ENCODE measurements at places on chromosomes 6 and 20.

- no peak for DNase-seq
Measured at GRCh38 chr20:39123185-39123557, 161.0 kb downstream of the DHX35 start.

- DNase-seq, result peak; percentile 78
Measured at GRCh38 chr20:62980970-62981369, 25.8 kb downstream of the BHLHE23 start.

DNA sequence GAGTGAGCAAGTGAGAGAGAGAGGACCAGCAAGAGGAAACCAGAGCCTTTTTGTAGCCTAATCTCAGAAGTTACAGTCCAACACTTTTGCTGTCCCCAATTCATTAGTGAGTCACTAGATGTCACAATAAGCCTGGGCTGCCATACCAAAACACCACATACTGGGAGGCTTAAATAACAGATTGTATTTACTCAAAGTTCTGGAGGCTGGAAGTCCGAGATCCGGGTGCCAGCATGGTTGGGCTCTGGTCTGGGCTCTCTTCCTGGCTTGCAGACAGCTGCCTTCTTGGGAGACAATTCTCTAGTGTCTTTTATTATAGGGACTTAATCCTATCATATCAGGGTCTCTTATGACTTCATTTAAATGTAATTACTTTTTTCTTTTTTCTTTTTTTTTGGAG, 50.7 kb upstream of the FERMT1 start:
- DNase-seq, result no peak

- DNase-seq, result no peak
Measured at GRCh38 chr20:43799150-43799711, 72.4 kb upstream of the GTSF1L start.

DNA sequence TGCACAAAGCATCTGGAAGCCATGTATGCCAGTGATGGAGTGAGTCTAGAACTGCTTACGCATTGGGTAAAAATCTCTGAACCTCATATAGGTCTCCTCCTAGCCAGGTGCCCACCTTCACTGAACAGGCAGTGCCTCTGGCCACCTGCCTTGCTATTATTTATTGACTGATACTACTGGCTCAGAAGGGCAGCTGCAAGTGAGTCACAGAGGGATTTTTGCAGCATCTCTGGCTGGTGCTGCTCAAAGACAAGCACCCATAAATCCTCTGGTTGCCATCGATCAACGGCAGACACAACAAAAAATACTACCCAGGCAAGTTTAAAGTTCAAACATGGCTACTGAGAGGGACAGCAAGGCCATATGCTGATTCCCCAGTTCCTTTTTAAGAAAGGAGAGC, 279.4 kb downstream of the UBE3D start:
- DNase-seq, result no peak

DNA sequence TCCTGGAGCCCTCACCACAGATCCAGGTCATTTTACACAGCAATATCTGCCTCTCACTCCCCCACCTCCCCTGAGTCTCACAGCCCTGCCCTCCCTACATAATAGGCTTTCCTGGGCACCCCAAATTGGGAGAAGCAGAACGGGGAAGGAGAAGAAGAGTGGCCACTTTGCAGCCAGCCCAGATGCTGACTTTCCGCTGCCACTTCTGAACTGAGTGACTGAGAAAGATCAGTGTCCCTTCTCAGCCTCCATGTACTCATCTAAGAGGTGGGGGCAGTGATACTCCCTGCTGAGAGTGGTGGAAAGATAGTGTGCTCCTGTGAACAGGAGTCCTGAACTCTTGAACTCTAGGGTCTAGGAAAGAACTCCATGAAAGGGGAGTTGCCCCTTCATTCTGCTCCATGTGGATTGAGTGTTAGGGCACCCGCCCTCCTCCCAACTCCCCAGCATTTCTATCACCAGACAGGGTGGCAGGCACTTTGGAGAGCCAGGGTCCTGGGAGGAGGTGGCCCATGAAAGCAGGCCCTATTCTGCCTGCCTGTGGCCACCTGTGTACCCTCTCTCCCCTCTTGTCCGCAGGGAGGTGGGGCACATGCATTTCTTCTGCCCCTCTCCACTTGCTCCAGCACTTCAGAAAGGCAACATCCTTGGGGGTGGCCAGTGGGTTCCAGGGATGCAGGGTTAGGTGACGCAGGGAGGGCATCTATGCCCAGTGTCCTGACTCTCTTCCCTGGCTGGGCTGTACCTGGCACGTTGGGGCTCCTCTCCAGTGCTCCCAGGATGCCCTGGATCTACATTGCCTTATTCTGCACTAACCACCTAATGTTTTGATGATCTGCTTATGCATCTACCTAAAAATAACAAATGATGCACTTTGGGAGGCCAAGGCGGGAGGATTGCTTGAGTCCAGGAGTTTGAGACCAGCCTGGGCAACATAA, 38.3 kb upstream of the MRPS18A start:
- DNase-seq, result no peak

GRCh38 chr20:2133318-2134183, 31.9 kb downstream of the STK35 start:
- DNase-seq, result peak; percentile 18

GRCh38 chr6:43724914-43725642, 37.5 kb upstream of the MRPS18A start:
- DNase-seq, result peak; percentile 78

- peak; percentile 91 for DNase-seq
Measured at GRCh38 chr20:1118336-1119127, at the start of gene PSMF1. Gene PSMF1 (plus strand): TSS chr20:1118602. CDS start chr20:1118774, 172 bp downstream.

- no peak for DNase-seq
Measured at GRCh38 chr6:39156801-39157200, 41.8 kb upstream of the SAYSD1 start.

GRCh38 chr20:40753472-40753871, 64.4 kb upstream of the MAFB start:
- DNase-seq, result no peak

DNA sequence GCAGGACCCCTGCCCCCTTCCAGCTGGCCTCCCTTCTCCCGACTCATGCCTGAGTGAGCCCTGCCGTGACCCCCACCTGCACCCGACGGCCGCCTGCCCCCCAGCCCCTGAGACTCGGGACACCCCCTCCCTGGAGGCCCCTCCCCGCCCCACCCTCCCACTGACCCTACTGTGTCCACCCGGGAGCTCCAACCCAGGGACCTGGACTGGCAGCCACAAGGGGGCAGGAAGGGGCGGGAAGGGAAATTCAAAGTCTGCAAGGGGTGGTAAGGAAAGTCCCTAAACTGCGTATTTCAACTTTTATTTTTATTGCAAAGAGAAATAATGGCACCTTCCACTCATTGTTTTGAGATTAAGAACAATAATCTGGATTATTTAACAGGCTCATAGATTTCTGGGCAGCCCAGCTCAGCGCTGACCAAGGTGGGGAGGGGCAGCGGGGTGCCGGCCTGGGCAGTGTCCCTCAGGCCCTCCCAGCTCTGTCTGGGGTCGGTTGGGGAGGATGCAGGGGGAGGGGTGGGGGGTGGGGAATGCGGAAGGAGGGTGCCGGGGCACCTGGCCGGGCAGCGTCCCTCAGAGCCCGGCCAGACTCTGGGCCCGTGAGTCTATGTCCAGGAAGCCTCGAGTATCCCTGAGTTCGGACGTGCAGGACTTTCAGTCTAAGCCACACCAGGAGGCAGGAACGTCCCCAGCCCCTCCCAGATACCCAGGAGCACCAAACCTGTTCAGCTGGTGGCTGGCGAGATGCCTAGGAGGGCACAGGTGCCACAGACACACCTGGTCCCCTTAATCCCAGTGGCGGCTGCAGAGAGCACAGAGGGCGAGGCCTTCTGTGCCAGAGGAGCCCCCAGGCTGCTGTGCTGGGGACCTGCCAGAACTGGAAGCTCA, 1.3 kb upstream of the PTK6 start:
- DNase-seq, result no peak

- DNase-seq, result no peak
Measured at GRCh38 chr6:81747327-81747726, 5.2 kb downstream of the TENT5A start.

DNA sequence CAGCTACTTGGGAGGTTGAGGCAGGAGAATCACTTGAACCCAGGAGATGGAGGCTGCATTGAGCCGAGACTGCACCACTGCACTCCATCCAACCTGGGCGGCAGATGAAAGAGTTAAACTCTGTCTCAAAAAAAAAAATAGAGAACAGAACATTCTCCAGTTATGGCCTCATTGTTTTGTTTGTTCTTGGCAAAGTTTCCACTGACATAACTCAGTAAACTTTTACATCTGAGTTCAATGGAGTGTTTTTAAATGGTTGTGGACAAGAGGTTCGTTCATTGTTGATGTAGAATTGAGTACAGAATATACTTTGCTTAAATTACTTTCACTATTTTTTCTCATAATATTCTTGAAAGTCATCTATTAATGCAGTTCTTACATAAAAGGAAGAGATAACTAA, 42.2 kb upstream of the IFNGR1 start:
- no peak for DNase-seq

- no peak for DNase-seq
Measured at GRCh38 chr6:356828-357251, 34.7 kb upstream of the IRF4 start.

- DNase-seq, result no peak
Measured at GRCh38 chr6:43493833-43494232, 16.3 kb downstream of the LRRC73 start.

DNA sequence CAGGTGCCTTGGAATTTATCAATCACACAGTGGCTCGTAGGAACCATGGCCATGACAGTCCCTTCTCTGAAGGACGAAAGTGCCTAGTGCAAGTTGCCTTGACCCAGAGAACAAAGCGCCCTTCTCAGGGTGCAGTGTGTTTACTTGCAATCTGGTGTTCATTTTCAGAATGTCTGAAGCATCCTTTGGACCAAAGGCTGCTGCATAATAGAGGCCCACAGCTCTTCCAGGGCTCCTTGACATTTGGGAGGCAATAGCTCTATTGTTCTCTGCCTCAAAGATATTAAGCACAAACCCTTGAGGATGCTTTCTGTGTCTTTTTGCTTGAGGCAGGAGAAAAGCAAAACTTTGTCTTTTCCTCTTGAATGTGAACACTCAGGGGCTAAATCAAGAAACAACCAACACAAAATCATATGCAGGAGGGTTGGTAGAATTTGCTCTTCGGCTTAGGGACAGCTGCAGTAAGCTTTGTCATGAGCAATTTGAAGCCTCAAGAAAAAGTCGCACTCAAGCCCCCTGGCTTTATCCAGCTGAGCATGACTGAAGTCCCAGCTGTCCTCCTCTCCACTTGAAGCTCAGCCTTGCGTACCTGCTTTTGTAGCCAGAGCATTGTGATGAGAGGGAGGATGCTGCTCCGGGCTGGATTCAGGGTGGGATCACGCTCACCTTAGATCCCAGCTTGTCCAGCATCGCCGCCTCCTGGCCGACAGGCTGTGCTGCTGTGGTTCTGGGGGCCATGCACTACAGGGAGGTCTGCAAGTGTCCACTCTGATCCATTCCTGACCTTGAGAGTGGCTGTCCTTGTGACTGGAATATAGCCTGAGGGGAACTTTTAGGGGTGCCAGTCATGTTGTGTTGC, 495.4 kb downstream of the CDH26 start:
- DNase-seq, result no peak

- no peak for DNase-seq
Measured at GRCh38 chr6:107400616-107401147, 58.7 kb downstream of the PDSS2 start.

GRCh38 chr20:24619212-24619611, 149.8 kb downstream of the SYNDIG1 start:
- DNase-seq, result no peak

GRCh38 chr6:21827425-21828202, 234.1 kb downstream of the SOX4 start:
- DNase-seq, result no peak

DNA sequence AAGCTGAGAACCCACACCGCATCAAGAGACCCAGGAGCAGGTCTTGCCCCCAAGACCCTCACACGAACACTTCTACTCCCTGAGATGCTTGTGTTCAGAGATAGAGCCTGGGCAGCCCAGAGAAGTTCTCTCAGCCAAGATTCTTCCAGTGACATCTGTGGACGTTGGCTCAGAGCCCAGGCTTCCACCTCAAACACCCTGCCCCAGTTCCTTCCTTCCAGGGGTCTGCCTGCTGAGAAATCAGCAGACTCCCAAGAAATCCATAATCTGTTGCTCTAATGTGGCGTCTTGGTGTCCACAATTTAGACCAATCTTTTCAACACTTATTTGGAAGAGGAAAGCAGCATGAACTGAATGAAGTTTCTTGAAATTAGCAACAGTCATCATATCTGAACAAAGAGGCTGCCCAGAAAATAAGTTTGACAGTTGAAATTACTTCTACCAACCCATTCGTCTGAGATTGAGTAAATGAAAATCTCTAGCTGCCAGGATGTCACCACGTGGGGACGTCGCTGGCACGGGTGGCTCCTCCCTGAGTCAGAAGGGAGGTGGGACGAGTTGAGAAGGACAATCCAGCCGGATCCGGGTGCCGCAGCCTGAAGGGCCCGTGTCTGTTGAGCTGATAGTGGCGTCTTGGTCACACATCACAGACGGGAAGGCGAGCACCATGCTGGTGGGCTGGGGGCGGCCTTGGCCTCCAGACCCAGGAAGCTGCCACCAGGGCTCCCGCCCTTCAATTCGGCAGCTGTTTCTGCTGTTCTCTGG, 400.9 kb downstream of the TAF4 start:
- DNase-seq, result no peak

DNA sequence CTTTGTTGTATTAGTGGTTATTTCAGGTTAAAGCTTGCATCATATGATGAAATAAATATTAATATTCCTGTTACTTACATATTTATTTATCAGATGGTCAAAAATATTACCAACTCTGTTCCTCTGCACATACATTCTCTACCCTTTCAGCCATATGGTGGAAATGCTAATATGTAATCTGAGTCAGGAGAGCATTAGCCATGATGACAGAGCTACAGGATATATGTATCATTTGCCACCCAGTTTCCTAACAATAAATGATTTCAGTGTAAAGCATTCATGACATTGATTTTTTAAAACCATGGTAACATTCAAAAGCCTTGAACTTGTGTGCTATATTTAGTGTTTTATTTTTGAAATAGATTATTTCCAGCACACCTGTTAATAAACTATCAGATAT, 16.6 kb downstream of the POPDC3 start:
- DNase-seq, result no peak

GRCh38 chr6:163893609-163894189, 479.2 kb downstream of the QKI start:
- DNase-seq, result no peak

GRCh38 chr20:16947479-16947878, 199.3 kb downstream of the OTOR start:
- no peak for DNase-seq

GRCh38 chr20:51687108-51687507, 81.1 kb downstream of the ATP9A start:
- no peak for DNase-seq

DNA sequence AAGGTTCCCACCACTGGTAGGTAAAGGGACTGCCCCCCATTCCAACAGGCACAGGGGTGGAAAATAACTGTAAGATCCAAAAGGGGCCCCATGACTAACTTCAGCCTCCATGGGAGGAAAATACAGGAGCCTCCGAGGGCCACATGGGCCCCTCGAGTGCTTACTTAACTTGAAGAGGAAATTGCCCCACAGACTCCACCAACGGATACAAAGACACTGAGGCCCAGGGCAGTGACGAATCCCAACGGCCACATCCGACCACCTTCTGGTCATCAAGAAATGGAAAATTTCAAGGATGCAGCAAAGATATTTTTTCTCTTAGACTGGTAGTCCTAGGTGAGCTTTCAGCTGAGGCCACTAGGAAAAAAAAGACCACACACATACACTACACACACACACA, 116.0 kb upstream of the MRPS10 start:
- DNase-seq, result no peak

- peak; percentile 76 for DNase-seq
Measured at GRCh38 chr20:49928411-49929141, 7.6 kb upstream of the RNF114 start.

- DNase-seq, result no peak
Measured at GRCh38 chr6:155026022-155026705, 31.0 kb downstream of the TIAM2 start.

All from NCI-H1436 (cell line).